Activated T-helper 1 cell treated with anti-CD3 and anti-CD28 coated beads, Interleukin-12 subunit alpha, Interleukin-12 subunit beta, Interleukin-2, Interleukin-4 antibody, amounts not matched to agents 30 ng/mL and 10 ng/mL and 1 ng/mL, durations not matched to agents 14 hours and 24 hours and 36 hours (primary cell): ENCODE measurements at places on chromosomes 7 and 10. TPM values are rescaled to one million over a fixed set of nuclear protein-coding genes. Genes with fewer than 3 reads are reported as not detected.

DNA sequence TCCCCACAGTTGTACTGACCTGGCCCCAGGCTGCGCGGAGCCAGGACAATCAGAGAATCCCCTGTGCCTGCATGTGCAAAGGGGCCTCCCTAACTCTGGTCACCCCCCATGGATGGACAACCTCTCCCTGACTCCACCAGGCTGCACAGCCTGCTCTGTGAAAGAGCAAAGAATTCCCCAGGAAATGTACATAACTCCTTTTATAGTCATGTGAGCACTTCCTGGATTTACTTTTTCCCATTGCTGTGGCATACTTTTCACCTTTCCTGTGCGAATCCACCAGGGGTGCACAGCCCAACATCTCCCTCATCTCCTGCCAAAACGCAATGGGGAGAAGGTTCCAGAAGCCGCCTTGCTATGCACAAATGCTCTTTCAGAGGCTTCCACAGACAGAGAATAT is 27.9 kb downstream of the FGFR2 start:
- DNase-seq, result no peak

Gene CTTNBP2
- total RNA-seq, result not detected in 2 replicates

DNA sequence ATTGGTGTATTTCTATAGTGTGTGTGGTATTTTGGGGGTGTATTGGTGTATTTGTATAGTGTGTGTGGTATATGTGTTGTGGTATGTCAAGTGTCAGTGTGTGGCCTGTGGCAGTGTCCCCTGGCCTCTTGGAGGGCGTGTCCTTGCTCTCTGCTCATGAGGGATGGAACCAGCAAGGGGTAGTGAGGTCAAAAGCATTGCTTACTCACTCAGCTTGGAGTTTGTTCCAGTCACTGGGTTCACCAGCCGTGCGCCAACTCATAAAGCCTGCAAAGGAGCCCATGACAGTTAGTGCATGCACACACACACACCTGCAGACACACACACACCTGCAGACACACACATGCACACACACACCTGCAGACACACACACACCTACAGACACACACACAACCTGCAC is 4.3 kb upstream of the TRPV6 start:
- DNase-seq, result no peak

GRCh38 chr7:12328888-12329770 is 74.5 kb downstream of the VWDE start:
- no peak for DNase-seq

DNA sequence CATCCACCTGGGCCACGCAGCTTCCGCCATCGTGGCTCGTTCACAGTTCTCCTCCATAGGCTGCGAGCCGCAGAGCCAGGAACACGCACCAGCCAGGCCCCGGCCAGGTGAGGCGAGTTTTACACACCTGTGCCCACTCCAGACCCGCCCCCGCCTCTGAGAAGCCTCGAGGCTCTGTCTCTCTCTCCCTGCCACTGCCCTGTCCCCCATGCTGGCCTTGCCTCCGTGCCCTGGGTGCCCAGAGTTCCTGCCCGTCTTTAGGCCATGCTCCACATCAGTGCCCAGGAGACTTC is 142.2 kb downstream of the SLIT1 start:
- no peak for DNase-seq

Gene CPEB3
- 2.5 and 2.7 TPM in 2 replicates for total RNA-seq

GRCh38 chr10:1581189-1581588 is 156.1 kb downstream of the ADARB2 start:
- DNase-seq, result no peak

GRCh38 chr7:43553999-43554398 is 28.9 kb upstream of the STK17A start:
- no peak for DNase-seq

GRCh38 chr7:131690441-131690840 is 134.0 kb upstream of the PODXL start:
- no peak for DNase-seq

Gene FKBP6
- not detected in 2 replicates for total RNA-seq

Gene AKR1B15
- total RNA-seq, result not detected in 2 replicates

Gene CRYGN
- total RNA-seq, result 0.22 TPM in 1 of 2 replicates, not detected in the other

Gene CALML5
- total RNA-seq, result not detected in 2 replicates

Gene DLX6
- not detected in 2 replicates for total RNA-seq

Gene UTF1
- total RNA-seq, result 0.17 TPM in 1 of 2 replicates, not detected in the other

Gene CUBN
- total RNA-seq, result 0.05 and 0.21 TPM in 2 replicates

Gene SOSTDC1
- not detected in 2 replicates for total RNA-seq

GRCh38 chr10:43124574-43125273 is 13.5 kb upstream of the CSGALNACT2 start:
- DNase-seq, result no peak

Gene BAIAP2L1
- total RNA-seq, result 1.7 and 2.7 TPM in 2 replicates

Gene ASAH2
- 2.2 and 5.4 TPM in 2 replicates for total RNA-seq

Gene KCP
- total RNA-seq, result not detected in 2 replicates

Gene OR2A42
- not detected in 2 replicates for total RNA-seq

GRCh38 chr10:35870665-35871310 is 228.7 kb upstream of the FZD8 start:
- DNase-seq, result no peak

GRCh38 chr7:11491811-11492210 is 340.2 kb downstream of the THSD7A start:
- no peak for DNase-seq

GRCh38 chr7:113550966-113551365 is 367.8 kb downstream of the PPP1R3A start:
- DNase-seq, result no peak

DNA sequence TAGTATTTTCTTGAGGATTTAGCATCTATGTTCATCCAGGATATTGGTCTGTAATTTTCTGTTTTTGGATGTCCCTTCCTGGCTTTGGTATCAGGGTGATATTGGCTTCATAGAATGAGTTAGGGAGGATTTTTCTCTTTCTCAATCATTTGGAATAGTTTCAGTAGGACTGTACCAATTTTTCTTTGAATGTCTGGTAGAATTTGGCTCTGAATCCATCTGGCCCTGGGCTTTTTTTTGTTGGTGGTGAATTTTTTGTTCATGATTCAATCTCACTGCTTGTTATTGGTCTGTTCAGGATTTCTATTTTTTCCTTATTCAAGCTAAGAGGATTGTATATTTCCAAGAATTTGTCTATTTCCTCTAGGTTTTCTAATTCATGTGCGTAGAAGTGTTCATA is 192.7 kb downstream of the KIF20B start:
- no peak for DNase-seq

Gene PAPOLB
- not detected in 2 replicates for total RNA-seq

DNA sequence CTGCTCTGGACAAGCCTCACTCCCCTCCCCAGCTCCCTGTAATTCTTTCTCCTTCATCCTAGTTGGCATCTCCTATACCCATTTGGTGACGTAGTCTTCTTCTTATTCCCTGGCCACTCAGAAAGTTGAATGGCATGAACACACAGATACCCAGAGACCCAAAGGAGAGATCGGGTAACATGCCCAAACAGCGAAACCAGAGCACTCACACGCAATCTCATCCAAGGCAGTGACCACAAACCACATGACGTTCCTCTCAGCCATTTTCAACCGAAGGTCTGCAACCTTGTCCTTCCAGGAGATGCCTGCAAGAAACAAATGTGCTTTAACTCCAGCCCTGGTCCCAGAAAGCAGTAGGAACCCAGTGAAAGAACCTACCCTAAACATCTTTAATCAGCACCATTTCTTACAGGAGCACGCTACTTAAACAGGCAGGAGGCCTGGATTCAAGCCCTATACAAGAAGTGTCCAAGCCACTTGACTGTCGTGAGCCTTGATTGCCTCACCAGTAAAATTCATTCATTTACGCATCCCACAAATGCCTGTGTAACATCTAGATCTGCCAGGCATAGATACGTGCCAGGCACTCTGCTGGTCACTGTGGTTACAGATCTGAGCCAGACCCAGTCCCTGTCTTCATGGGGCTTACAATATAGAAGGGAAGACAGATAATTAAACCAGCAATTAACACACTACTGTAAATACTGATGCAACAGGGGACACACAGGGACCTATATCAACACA is 37.1 kb downstream of the XPNPEP1 start:
- no peak for DNase-seq

DNA sequence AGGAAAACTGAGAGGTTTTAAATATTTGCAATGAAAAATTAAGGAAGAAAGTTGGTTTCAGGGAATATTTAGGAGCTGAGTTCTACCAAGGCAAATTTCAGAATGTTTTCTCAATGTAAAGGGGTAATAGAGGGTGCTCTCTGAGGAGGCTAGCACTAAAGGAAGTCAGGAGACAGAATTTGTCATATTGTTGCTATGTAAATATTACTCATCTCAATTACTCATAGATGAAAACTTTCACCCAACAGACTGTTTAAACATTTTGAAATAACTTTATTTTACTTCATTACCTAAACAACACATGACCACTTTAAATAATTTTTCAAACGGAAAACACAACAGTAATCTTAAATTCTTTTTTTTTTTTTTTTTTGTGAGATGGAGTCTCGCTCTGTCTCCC is 274.8 kb upstream of the NRG3 start:
- DNase-seq, result no peak

Gene EPO
- not detected in 2 replicates for total RNA-seq

Gene SLC29A4
- 0.29 and 0.54 TPM in 2 replicates for total RNA-seq

GRCh38 chr7:96548664-96549063 is 161.0 kb downstream of the SEM1 start:
- no peak for DNase-seq

DNA sequence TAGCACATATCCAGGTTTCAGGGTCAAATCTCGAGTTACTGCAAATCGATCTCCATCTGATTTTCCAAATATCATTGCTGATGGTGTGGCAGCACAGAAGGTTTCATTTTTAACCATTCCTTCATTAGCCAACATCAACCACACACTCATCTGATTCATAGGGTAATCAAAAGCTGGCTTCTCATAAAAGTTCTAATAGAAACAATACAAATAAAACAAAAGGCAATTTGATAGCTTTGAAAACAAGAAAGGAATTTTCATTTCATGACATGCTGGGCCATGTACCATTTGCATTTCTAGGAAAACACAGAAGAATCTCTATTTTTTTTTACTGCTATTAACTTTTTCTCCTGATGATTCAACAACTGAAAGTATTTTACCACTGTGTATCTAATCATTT is 147.7 kb upstream of the SLC26A5 start:
- DNase-seq, result no peak

DNA sequence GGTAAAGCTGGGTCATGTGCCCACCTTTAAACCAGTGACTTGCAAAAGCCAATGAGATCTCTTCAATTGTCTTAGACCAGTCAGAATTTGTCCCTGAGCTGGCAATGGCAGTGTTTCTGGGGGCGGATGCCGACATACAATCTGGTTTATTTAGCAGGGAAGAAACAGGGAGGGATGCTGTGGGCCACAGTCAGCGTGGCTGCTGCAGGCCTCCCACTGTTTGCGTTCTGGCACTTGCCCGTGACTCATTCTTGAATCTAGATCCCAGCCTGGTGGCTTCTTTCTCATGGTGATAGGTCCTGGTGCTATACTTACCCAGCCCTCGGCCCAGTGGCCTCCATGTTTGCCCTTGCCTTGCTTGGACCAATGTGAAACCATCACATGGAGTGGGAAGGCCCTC is 3.1 kb upstream of the CPA1 start:
- no peak for DNase-seq

Gene ACTL6B
- total RNA-seq, result not detected in 2 replicates

GRCh38 chr7:16492513-16493062 is 27.1 kb upstream of the SOSTDC1 start:
- DNase-seq, result no peak

Gene GTF2IRD1
- total RNA-seq, result 0.96 and 1.6 TPM in 2 replicates

Gene KAT6B
- 24.6 and 26.9 TPM in 2 replicates for total RNA-seq

Gene VPS50
- total RNA-seq, result 16.7 and 17.0 TPM in 2 replicates

DNA sequence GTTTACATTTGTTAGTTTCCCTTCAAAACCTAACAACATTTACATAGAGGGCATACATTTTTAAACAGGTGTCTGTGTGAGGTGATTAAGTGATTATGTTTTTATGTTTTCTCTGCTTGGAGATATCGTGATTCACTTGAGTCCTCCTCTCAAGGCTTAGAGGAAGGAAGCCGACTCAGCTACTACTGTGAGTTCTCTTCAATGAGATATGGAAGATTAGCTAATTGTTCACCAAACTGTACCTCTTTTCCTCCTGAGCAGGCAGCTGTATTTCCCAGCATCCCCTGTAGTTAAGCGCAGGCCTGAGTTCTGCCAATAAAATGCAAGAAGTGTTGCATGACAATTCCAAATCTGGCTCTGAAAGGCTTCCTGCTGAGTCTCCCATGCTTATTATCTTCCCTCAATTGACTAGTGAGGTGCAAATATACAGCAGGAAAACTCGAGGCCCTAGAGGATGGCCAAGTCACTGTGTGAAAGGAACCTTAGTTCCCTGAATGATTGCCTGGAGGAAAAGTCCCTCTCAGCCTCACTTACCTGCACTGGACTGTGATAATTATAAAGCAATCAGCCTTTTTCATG is 528.7 kb downstream of the GRM8 start:
- no peak for DNase-seq

Gene PSD
- total RNA-seq, result 9.9 and 10.6 TPM in 2 replicates

DNA sequence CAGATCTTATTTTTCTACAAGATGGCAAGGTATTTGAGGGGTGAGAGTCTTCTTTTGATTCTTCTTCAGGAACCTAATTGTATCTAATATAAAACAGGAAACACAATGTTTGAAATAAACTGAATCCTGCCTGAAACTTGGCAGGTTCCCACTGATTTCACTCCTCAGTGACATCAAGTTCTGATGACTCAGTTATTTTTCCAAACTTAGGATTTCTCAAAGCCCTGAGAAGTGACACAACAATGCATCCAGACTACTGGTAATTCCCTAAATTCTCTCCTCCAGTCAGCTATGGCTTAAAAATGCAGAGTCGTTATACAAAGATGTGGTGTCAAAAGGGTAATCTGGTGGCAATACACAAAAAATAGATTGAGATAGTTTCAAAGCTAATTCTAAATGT is 80.9 kb downstream of the ABLIM1 start:
- no peak for DNase-seq

Gene CPA5
- total RNA-seq, result 0.69 and 1.3 TPM in 2 replicates

Gene SPAM1
- not detected in 2 replicates for total RNA-seq

GRCh38 chr7:106819546-106819945 is 45.5 kb upstream of the PIK3CG start:
- no peak for DNase-seq

DNA sequence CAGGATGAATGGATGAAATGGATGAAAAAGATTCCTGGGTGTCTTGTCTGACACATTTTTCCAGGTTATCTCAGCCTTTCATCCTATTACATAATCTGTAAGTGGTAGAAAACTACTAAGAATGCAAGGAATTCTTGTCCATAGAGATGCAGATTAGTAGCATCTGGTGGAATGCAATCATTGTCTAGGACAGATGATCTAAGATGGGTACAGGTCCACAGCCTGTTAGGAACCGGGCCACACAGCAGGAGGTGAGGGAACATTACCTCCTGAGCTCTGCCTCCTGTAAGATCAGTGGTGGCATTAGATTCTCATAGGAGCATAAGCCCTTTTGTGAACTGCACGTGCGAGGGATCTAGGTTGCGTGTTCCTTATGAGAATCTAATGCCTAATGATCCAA is 225.0 kb downstream of the CALN1 start:
- DNase-seq, result no peak

- DNase-seq, result no peak
These were observed 22.2 kb downstream of the MMS19 start for GRCh38 chr10:97475936-97476594.

Gene PRF1
- 100 and 103 TPM in 2 replicates for total RNA-seq
